Neural progenitor cell (in vitro differentiated cells): ENCODE measurements at places on chromosomes 13 and 19.

DNA sequence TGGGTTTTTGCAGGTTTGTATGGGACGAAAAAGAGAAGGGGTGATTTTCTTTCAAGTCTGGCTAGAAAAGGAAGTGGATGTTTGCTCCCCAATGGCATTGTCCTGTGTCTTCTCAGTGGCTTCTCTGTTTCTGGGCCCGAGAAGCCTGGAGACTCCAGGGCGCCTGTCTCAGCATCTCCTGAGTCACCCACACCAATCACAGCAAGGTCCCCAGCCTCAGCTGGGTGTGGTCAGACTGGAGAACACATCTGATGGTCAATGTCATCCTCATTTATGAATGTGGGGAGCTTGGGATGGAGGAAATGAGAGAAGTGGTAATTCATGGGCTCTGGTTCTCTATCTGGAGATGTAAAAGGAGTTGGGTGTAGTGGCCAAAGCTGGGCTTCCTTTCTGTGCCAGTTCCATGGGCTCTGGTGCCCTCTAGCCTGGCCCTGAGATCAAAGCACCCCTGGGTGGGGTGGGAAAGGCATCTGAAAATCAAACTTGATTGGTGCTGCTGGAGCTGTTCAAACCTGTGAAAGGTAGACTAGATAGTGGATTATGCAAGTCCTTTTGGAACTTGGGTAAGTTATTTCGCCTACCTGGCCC, 13.4 kb downstream of the RASL11A start:
- H3K36me3 ChIP-seq = no peaks in the 10 kb centered on the region
- DNase-seq = no peak
- H3K27ac ChIP-seq = no peak overlapping the region

- no peaks in the 10 kb centered on the region for H3K27me3 ChIP-seq
- no peaks in the 10 kb centered on the region for H3K36me3 ChIP-seq
- no peak for DNase-seq
These were observed 44.3 kb upstream of the CEACAM21 start for GRCh38 chr19:41531438-41532311.

- H3K27me3 ChIP-seq = no peaks in the 10 kb centered on the region
- DNase-seq = no peak
- no peaks in the 10 kb centered on the region for H3K36me3 ChIP-seq
- no peak overlapping the region for H3K27ac ChIP-seq
- no peak overlapping the region for H3K4me3 ChIP-seq
These were observed 491.7 kb upstream of the SLC10A2 start for GRCh38 chr13:103557878-103558277.

GRCh38 chr19:9474975-9475374, 23.4 kb downstream of the ZNF560 start:
- H3K4me1 ChIP-seq = no peaks in the 10 kb centered on the region
- H3K27ac ChIP-seq = no peak overlapping the region
- H3K36me3 ChIP-seq = no peaks in the 10 kb centered on the region
- H3K27me3 ChIP-seq = no peaks in the 10 kb centered on the region
- no peak overlapping the region for H3K4me3 ChIP-seq

GRCh38 chr13:90105849-90106496, 1241.5 kb upstream of the MIR17HG start:
- H3K36me3 ChIP-seq = no peaks in the 10 kb centered on the region
- no peak overlapping the region for H3K4me3 ChIP-seq
- DNase-seq = no peak
- no peak overlapping the region for H3K27ac ChIP-seq
- H3K4me1 ChIP-seq = no peaks in the 10 kb centered on the region

DNA sequence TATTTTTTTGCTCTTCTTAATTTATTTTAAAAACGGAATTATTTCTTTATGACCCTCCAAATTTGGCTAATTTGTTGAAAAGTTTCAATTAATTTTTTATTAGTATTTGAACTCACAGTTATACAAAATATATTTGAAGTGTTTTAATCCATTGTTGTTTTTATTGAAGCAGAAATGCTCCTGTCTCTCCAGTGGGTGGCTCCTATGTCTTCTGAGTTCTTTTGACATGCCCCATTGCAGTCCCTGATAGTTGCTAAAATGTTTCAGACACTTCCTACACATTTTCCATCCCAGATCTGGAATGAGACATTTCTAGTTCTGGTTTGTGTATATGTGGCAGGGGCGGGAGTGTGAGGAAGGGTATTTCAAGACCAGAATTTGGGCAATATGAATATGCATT, 579.4 kb upstream of the PRR20A start:
- H3K4me3 ChIP-seq = no peak overlapping the region
- peak; percentile 20 for DNase-seq
- no peaks in the 10 kb centered on the region for H3K36me3 ChIP-seq

DNA sequence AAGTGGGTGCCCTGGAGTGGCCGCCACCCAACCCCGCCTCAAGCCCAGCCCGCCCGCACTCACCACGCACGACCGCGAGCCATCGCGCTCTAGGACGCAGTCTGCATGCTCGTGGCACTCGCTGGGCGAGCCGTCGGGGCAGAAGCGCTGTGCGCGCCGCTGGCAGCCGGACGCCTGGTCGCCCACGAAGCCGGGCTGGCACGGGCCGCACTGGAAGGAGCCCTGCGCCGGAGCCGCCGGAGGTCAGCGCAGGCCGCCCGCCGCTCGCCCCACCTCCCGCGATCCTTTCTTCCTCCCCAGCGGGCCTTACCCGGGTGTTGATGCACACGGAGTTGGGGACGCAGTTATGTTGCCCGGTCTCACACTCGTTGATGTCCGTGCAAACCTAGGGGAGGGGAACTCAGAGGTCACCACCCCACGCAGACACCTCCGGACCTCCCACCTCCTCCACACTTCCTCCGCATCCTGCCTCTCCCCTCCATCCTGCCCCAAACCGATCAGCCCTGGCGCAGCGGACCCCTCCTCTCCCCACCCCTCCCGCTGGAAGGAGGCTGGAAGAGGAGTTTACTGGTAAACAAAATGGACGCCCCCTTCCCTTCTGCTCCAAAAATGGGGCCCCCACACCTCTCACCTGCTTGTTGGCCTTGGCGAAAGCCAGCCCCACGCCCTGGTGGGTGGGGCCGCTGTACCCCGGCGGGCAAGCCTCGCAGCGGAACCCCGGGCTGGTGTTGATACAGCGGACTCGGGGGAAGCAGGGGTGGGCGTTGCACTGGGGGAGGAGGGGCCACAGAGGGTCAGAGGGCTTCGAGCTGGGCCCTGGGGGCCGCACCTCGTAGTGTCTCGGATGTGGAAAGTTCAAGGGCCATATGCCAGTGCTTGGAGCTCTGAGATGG, 2.3 kb downstream of the COMP start:
- no peak overlapping the region for H3K27ac ChIP-seq
- no peak overlapping the region for H3K4me3 ChIP-seq
- DNase-seq = peak; percentile 32
- peaks cover 100% of the 10 kb centered on the region for H3K27me3 ChIP-seq

GRCh38 chr19:37470216-37470615, 1.1 kb downstream of the ZNF570 start:
- peaks cover 3% of the 10 kb centered on the region for H3K4me1 ChIP-seq
- no peaks in the 10 kb centered on the region for H3K27me3 ChIP-seq
- no peak overlapping the region for H3K27ac ChIP-seq
- peak overlapping the region; percentile 93 for H3K4me3 ChIP-seq
- DNase-seq = no peak
- peaks cover 8% of the 10 kb centered on the region for H3K36me3 ChIP-seq

- H3K27ac ChIP-seq = no peak overlapping the region
- H3K36me3 ChIP-seq = no peaks in the 10 kb centered on the region
- no peak overlapping the region for H3K4me3 ChIP-seq
These were observed 196.6 kb upstream of the GPR12 start for GRCh38 chr13:26957182-26957581.

DNA sequence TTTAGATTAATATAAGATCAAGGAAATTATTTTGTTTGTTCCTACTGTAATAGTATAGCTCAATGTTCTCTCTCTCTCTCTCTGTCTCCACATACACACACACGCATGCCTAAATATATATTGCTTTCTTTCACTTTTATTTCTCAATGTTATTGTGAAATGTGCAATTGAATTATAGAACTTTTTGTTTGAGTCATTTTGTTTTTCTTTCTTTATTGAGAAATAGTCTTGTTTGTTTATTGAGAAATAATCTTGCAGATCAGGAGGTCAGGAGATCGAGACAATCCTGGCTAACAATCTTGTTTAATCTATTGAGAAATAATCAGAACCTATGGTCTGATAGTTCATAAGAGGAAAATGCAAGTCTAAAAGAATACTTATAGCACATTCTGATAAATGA, 1581.3 kb downstream of the EFNB2 start:
- DNase-seq = no peak
- H3K4me3 ChIP-seq = no peak overlapping the region
- H3K4me1 ChIP-seq = no peaks in the 10 kb centered on the region
- no peaks in the 10 kb centered on the region for H3K27me3 ChIP-seq

DNA sequence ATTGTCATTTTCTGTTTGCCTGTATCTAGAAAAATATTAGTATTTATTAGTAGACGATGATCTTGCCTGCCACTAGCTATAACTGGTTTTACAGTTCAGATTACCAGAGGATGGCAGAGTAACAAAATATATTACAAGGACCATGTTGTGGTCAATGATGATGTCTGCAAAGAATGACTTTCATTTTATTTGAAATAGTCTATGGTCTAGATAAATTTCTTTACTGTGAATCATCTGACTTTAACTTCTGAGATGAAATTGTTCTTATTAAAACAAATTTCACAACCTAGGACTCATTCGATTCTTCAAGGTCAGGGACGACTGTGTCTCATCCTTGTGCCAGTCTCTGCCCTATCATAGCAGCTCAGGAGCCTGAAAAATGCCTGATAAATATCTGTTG, 637.8 kb upstream of the KLF12 start:
- no peaks in the 10 kb centered on the region for H3K27me3 ChIP-seq
- no peaks in the 10 kb centered on the region for H3K36me3 ChIP-seq
- H3K27ac ChIP-seq = no peak overlapping the region
- no peaks in the 10 kb centered on the region for H3K4me1 ChIP-seq
- DNase-seq = no peak

- no peaks in the 10 kb centered on the region for H3K36me3 ChIP-seq
- no peaks in the 10 kb centered on the region for H3K27me3 ChIP-seq
- H3K27ac ChIP-seq = peak overlapping the region; percentile 42
- peaks cover 18% of the 10 kb centered on the region for H3K4me1 ChIP-seq
- no peak overlapping the region for H3K4me3 ChIP-seq
These were observed 285.1 kb downstream of the SPRY2 start for GRCh38 chr13:80055847-80056246.

- no peaks in the 10 kb centered on the region for H3K4me1 ChIP-seq
- H3K4me3 ChIP-seq = no peak overlapping the region
- DNase-seq = no peak
These were observed 201.4 kb downstream of the PCCA start for GRCh38 chr13:100290165-100290801.

GRCh38 chr19:13796301-13797057, 1.2 kb downstream of the ZSWIM4 start:
- H3K27ac ChIP-seq = no peak overlapping the region
- H3K4me3 ChIP-seq = peak overlapping the region; percentile 95
- no peaks in the 10 kb centered on the region for H3K36me3 ChIP-seq
- no peaks in the 10 kb centered on the region for H3K27me3 ChIP-seq
- peak; percentile 66 for DNase-seq
- H3K4me1 ChIP-seq = no peaks in the 10 kb centered on the region

DNA sequence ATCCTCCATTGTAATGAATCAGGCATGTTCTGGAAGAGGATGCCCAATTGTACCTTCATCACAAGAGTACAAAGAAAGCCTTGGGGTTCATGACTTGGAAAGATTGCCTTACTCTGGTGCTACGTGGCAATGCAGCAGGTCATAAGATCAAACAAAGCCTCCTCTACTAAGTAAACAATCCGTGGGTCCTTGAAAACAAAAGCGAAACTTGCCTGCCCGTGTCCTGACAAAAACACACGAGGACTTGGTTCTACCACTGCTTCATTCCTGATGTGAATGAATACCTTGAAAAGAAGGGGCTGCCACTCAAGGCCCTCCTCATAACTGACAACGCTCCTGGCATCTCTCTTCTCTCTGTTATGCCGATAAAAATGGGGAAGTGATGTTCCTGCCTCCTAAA, 18.9 kb downstream of the ZNF563 start:
- no peak overlapping the region for H3K4me3 ChIP-seq
- no peaks in the 10 kb centered on the region for H3K4me1 ChIP-seq
- no peaks in the 10 kb centered on the region for H3K27me3 ChIP-seq
- H3K36me3 ChIP-seq = peaks cover 11% of the 10 kb centered on the region
- H3K27ac ChIP-seq = no peak overlapping the region

GRCh38 chr13:111216166-111216960, 101.3 kb downstream of the ARHGEF7 start:
- no peaks in the 10 kb centered on the region for H3K27me3 ChIP-seq
- H3K27ac ChIP-seq = no peak overlapping the region
- peak overlapping the region; percentile 22 for H3K4me3 ChIP-seq
- H3K4me1 ChIP-seq = peaks cover 36% of the 10 kb centered on the region
- DNase-seq = peak; percentile 76

DNA sequence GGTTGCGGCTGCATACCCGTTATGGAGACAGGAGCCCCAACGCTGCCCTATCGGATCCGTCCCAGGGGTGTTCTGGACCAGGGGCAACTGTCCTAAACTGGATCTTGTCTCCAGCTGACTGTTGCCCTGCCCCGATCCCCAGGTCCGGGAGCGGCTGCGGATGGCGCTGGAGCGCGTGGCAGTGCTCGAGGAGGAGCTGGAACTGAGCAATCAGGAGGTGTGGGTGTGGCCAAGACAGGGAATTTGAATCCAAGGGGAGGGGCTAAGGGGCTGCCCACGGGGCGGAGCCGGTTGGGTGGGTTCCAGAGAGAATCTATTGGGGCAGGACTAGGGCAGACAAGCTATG, 9.9 kb downstream of the PPFIA3 start:
- no peaks in the 10 kb centered on the region for H3K27me3 ChIP-seq
- peak overlapping the region; percentile 39 for H3K4me3 ChIP-seq
- no peaks in the 10 kb centered on the region for H3K36me3 ChIP-seq
- H3K4me1 ChIP-seq = no peaks in the 10 kb centered on the region
- peak; percentile 68 for DNase-seq
- H3K27ac ChIP-seq = no peak overlapping the region

- H3K4me3 ChIP-seq = no peak overlapping the region
- H3K4me1 ChIP-seq = no peaks in the 10 kb centered on the region
- no peaks in the 10 kb centered on the region for H3K27me3 ChIP-seq
- no peaks in the 10 kb centered on the region for H3K36me3 ChIP-seq
These were observed 47.6 kb downstream of the CHST8 start for GRCh38 chr19:33669376-33669775.

DNA sequence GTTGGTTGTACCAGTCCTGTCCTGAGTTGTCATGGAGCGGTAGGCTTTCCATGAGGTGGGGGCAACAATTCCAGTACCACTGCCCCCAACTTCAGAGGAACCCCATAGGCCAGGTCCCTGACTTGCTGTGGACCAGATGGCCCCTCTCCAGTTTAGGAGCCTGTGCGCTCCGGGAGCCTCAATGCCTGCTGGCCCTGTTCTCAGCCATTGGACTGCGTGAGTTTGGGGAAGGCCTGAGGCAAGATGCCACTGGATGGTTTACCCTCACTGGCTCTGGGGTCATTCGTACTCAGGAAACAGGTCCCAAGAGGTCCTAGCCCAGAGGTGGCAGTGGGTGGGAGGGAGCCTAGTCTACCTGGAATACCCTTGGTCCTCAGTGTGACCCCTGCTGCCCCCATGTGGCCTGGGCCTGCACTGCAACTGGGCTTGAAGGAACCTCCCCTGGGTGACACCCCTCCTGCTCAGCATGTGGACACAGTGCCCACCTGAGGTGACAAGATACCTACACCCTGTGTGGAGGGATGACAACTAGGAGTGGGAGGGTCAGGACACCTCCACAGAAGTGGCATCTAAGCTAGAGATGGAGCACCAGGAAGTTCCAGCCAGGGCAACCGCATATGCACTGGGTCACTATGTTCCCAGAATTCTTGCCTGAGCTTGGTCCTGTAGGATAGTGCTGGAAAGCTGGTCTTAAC, 6.0 kb upstream of the PRR19 start:
- H3K4me1 ChIP-seq = peaks cover under 1% of the 10 kb centered on the region
